GM04503 (cell line): ENCODE measurements at places on chromosomes 1 and 21.

GRCh38 chr1:186894415-186894814 is 65.7 kb downstream of the PLA2G4A start:
- no peak for DNase-seq

GRCh38 chr21:42695697-42696380 is 42.4 kb downstream of the PDE9A start:
- no peak for DNase-seq

DNA sequence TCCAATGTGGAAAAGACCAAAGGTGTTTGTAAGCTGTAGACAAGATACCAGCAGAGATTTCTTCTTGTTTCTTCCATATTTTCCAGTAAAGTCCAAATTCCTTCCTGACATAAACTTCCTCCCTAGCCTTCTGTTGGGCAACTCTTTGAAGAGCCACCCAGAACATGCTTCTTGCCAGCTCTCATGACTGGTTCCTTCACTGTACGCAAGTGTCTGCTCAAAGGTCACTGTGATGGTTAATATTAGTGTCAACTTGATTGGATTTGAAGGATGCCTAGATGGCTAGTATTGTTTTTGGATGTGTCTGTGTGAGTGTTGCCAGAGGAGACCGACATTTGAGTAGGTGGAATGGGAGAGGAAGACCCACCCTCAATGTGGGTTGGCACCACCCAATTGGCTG is 416.6 kb upstream of the RUNX1 start:
- DNase-seq, result no peak

DNA sequence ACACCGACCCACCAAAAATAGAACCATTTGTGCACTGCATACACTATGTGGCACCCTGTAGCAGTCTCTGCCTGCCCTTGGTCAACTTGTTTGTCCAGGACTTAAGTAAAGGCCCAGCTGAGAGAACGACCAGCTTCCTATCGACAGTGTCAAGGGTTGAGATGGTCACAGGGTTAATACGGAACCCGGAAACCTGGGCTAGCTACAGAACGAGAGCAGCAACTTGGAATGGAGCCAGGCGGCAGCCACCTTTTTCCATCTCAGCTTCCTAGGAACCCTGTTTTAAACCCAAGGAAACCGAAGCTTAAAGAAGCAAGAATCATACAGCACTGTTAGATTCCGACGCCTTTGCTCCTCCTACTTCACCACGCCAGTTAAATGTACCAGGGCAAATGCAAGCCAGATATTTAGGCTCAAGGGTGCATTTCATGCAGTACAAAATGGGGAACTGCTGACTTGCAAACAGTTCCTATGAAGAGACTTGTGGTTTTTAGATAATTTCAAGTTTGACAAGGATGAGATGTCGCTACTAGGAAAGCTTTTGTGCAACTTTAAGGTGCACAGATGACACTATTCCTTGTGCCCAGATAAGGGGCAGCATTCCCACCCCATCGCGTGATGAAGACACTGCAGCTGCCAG is 35.5 kb downstream of the SLC66A1 start:
- DNase-seq, result no peak

- DNase-seq, result no peak
Measured at GRCh38 chr1:15172405-15173259, 19.1 kb downstream of the TMEM51 start.

DNA sequence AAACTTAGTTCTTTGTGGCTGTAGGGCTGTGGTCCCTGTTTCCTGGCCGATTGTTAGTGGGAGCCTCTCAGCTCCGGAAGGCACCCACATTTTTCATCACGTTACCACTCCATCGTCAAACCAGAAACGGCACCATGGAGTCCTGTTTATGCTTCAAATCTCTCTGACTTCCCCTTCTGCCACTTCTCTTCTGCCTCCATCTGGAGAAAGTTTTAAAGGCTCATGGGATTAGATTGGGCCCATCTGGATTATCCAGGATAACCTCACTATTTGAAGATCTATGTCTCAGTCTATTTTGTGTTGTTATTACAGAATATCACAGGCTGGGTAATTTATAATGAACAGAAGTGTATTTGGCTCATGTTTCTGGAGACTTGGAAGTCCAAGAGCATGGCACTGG is 19.3 kb upstream of the IL22RA1 start:
- no peak for DNase-seq

DNA sequence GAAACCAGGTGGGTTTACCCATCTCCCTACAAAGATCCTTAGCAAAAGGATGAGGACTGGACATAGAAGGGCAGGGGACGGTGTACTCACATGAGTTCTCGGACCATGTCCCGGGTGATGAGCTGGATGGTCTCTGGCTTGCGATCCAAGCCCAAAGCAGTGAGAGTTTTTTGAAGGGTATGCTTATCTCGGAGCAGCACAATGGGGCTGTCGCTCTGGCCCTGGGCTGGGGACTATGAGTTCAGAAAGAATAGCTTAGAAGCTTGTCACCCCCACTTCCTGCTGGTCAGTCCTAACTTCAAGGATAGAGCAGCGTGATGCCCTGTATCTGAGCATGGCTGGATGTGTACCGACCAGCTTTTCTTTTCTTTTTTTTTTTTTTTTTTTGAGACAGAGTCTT is 9.6 kb downstream of the CFAP45 start:
- no peak for DNase-seq

GRCh38 chr1:117650840-117651568 is 45.2 kb downstream of the TENT5C start:
- DNase-seq, result no peak

DNA sequence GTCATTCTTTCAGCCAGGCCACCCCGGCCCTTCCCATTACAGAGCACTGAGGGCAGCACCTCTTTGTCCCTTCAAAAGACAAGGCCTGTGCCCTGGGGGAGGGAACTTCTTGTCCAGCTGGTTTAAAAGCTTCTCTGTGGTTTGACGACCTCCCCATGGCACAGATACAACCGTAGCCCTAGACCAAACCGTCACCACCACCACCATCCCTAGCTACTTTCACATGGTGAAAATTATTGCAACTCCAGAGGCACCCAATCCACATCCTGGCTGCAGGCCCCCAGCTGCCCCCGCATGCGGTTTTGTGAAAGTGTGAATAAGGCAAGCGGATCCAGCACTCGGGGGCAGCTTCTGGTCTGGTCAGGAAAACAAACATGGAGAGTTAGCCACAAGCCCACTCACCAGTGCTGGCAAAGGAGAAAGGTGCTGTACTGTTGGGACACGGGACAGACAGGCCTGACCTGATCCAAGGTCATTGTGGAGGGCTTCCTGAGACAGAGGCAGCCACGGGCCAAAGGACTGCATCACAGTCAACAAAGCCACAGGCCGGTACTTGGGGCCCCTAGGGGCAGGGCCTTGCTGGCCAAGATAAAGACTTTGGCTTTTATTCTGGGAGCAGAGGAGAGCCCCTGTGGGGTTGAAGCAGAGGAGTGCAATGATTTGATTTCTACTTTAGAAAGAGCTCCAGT is 31.2 kb downstream of the CDCA8 start:
- no peak for DNase-seq

DNA sequence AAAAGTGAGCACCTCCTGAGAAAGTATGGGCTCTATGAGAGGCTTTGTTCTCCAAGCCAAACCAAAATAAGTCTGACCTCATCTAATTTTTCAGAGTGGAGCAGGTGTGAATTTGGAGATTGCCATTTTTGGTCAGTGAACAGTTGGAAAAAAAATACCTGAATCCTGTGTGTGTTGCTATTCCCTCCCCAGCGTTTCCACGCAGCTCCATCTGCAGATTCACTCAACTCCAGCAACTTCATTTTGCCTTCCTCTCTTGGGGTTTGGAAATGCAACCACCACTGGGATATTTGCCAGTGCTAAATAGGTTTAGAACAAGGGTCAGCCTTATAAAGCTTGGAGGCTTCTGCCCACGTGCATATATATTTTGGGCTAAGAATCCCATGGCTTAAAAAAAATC is 11.2 kb downstream of the CASQ2 start:
- DNase-seq, result no peak

GRCh38 chr1:193185211-193185610 is 1.2 kb downstream of the B3GALT2 start:
- no peak for DNase-seq

DNA sequence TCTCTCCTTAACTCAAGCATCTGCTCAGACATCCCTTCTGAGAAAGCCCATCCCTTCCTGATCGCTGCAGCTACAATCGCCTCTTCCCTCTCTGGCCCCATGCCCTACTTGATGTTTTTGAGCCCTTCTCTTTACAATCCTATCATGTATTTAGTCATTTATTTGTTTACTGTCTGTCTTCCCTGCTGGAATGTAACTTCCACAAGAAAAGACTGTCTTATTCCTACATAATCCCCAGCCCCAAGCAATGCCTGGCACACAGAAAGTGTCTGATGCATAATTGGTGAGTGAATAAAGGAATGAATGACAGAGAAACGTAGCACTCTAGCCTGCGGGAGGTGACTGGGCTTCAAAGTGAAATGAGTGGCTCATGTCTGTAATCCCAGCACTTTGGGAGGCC is 25.4 kb downstream of the ECE1 start:
- no peak for DNase-seq
